ENCODE measurements at places on chromosomes 5 and 9. TPM values are rescaled to one million over a fixed set of nuclear protein-coding genes. Genes with fewer than 3 reads are reported as not detected.

Gene ANKRD18B
- 0.53 TPM for polyA plus RNA-seq

Gene HSPB3
- polyA plus RNA-seq, result 1.1 TPM

Gene PKD2L2
- polyA plus RNA-seq, result not detected

Gene RORB
- 4.1 TPM for polyA plus RNA-seq

Gene LURAP1L
- 2.8 TPM for polyA plus RNA-seq

Gene SLC36A2
- not detected for polyA plus RNA-seq

Gene TTC23L
- polyA plus RNA-seq, result 1.3 TPM

Gene KIF20A
- polyA plus RNA-seq, result 26.0 TPM

Gene CDX1
- polyA plus RNA-seq, result not detected

Gene LCN12
- polyA plus RNA-seq, result 1.8 TPM

Gene PRXL2C
- 3.9 TPM for polyA plus RNA-seq

Gene TMEFF1
- 14.4 TPM for polyA plus RNA-seq

Gene EPB41L4B
- 13.4 TPM for polyA plus RNA-seq

Gene CDH9
- polyA plus RNA-seq, result 0.37 TPM

Gene ALDH1A1
- 31.0 TPM for polyA plus RNA-seq

Gene ENTPD8
- polyA plus RNA-seq, result 0.15 TPM

Gene SLC6A19
- polyA plus RNA-seq, result not detected

Gene TOR2A
- polyA plus RNA-seq, result 22.1 TPM

Gene PTPN3
- polyA plus RNA-seq, result 8.2 TPM

Gene TUSC1
- 3.9 TPM for polyA plus RNA-seq

Gene TIMD4
- polyA plus RNA-seq, result not detected

Gene ORM2
- polyA plus RNA-seq, result 0.49 TPM

Gene NR6A1
- polyA plus RNA-seq, result 0.53 TPM

Gene C5orf58
- polyA plus RNA-seq, result not detected

Gene FRMD3
- 18.7 TPM for polyA plus RNA-seq

Gene CCDC127
- 7.5 TPM for polyA plus RNA-seq

Gene SLC6A3
- polyA plus RNA-seq, result 3.6 TPM

Gene CTNNA1
- polyA plus RNA-seq, result 185 TPM

Gene CER1
- polyA plus RNA-seq, result 4.1 TPM

Gene PCDHA6
- polyA plus RNA-seq, result 0.48 TPM

Gene TMEM252
- not detected for polyA plus RNA-seq

Gene ARHGEF37
- 12.7 TPM for polyA plus RNA-seq

Gene GABRP
- 0.68 TPM for polyA plus RNA-seq

Gene CCNB1
- polyA plus RNA-seq, result 96.9 TPM

Gene ZDHHC21
- polyA plus RNA-seq, result 2.1 TPM

Gene CFAP157
- polyA plus RNA-seq, result not detected

Gene TMC1
- 0.29 TPM for polyA plus RNA-seq

Gene ARID3C
- not detected for polyA plus RNA-seq

Gene ABITRAM
- polyA plus RNA-seq, result 10.4 TPM

Gene OR1J2
- not detected for polyA plus RNA-seq

Gene GLDC
- 5.1 TPM for polyA plus RNA-seq

Gene FBLL1
- 33.1 TPM for polyA plus RNA-seq

Gene GPR21
- not detected for polyA plus RNA-seq

Gene IL5
- not detected for polyA plus RNA-seq

Measured in brain (organoid and tissue), 16 donors.